AG04449 (cell line): ENCODE measurements at places on chromosomes 1 and 21.

GRCh38 chr1:180577361-180577760, 18.6 kb downstream of the OVAAL start:
- no peak for DNase-seq

- no peak for DNase-seq
Measured at GRCh38 chr1:33880305-33880704, 16.4 kb downstream of the HMGB4 start.

- DNase-seq: no peak
Measured at GRCh38 chr1:233240829-233241682, 54.5 kb downstream of the PCNX2 start.

GRCh38 chr1:234490793-234491479, 12.0 kb upstream of the TARBP1 start:
- no peak for DNase-seq

DNA sequence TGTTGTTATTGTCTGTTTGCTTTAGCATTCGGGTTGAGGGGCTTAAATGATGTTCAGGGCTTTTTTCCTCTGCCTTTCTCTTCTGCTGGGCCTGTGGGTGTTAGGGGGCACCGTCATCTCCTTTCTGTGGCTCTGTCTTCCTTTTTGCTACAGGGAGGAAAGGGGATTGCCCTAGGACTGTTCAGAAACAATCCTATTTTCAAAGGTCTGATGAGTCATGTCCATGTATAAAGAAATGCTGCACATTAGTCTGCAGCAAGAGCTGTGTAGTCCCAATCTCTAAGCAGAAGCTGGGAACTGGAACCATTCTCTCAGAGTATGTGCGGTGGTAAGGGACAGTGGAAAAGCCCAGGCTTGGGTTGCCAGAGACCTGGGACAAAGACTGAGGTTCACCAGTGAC, 462.3 kb downstream of the OMA1 start:
- DNase-seq: no peak

DNA sequence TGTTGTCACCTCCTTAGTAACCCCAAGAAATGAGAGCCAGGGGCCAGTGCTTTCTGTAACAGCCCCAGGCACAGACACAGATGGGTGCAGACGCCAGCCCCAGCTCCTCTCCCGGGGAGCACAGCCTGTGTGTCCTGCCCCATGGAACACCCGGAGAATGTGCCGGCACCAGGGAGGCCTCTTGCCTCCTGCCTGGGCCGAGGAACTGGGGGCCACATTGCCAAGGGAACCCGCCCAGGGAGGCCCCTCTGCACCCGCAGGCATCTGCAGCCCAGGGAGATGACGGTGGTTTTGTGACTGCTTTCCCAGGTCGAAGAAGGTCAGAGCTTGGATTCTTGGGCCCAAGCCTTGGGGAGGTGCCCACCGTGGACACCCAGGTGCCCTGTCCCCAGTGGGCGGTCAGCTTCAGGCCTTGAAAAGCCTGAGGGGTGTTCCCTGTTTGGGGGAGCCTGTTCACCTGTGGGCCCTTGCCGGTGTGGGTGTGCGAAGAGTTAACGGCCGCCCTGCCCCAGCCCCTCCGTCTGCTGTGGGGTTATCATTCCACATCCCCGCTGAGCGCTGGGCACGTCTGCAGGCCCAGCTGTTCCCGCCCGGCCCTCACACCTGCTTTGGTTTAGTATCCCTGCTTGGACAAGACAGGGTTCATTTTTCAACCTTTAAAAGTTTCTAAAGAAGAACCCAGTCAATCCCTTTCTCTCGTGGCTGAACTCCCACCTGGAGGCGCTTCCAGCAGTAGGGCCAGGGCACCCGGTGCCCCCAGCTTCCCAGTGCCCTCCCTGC, 62.5 kb downstream of the MORN1 start:
- DNase-seq: no peak

- no peak for DNase-seq
Measured at GRCh38 chr1:183995322-183996039, 42.0 kb downstream of the COLGALT2 start.

DNA sequence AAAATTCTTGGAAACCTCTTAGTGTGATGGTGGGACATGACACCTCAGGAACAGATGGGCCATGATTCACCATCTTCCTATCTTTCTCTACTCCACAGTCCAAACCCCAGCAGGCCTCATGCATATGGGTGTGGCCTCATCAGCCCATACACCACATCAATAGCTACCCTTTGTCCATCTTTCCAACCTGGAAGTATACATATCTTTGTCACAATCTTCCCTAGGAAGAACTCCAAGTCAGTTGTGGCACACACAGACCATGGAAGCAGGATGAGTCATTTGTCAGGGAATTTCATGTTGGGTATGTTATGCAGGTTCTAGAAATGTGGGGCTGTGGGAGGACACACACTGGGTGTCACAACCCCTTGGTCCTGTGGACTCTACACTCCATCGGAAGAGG, 30.5 kb upstream of the CLCA4 start:
- DNase-seq: no peak
